ENCODE measurements at places on chromosomes 12 and 14. TPM values are rescaled to one million over a fixed set of nuclear protein-coding genes. Genes with fewer than 3 reads are reported as not detected.

Gene KIF5A
- total RNA-seq, result 5.2 TPM

Gene RHEBL1
- total RNA-seq, result 2.8 TPM

Gene PIWIL1
- not detected for total RNA-seq

GRCh38 chr12:63897931-63898330 is 53.4 kb downstream of the SRGAP1 start:
- no peak overlapping the region for H3K4me3 ChIP-seq
- no peaks in the 10 kb centered on the region for H3K27me3 ChIP-seq
- H3K36me3 ChIP-seq, result 0 out of 2 replicates have a peak, but pooled peaks cover 2% of the 10 kb centered on the region
- no peak overlapping the region for H3K27ac ChIP-seq
- no peak for DNase-seq

DNA sequence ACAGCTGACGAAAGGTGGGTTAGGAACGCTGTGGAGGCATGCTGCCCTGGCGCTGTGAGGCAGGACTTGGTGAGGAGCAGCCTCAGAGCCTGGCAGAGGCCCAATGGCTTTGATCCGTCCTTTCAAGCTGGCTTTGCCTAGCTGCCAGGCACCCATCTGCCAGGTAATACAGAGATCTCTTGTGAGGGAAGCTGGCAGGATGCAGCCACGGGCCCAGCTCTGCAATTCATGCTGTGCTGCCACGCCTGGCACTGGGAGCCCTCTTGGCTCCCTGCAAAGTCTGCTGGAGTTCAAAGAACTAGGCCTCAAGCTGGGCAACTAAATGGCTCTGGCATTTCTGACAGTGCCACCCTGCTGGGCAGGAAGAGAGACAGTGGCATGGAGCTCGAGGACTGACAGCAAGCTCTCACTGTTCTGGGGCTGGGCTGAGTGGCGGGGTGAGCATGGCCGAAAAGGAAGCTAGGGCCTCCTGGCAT is 18.7 kb downstream of the IQSEC3 start:
- no peak overlapping the region for H3K4me3 ChIP-seq
- H3K27me3 ChIP-seq, result peaks cover 34% of the 10 kb centered on the region
- H3K27ac ChIP-seq, result no peak overlapping the region
- no peaks in the 10 kb centered on the region for H3K36me3 ChIP-seq
- no peaks in the 10 kb centered on the region for H3K4me1 ChIP-seq

GRCh38 chr12:115606040-115606439 is 671.5 kb downstream of the MED13L start:
- DNase-seq, result no peak
- H3K4me1 ChIP-seq, result no peaks in the 10 kb centered on the region
- H3K27ac ChIP-seq, result no peak overlapping the region
- H3K4me3 ChIP-seq, result no peak overlapping the region

GRCh38 chr12:51821440-51822260 is 26.9 kb downstream of the FIGNL2 start:
- peak overlapping the region; percentile 85 for H3K27ac ChIP-seq
- H3K27me3 ChIP-seq, result no peaks in the 10 kb centered on the region
- peaks cover 2% of the 10 kb centered on the region for H3K4me1 ChIP-seq
- H3K36me3 ChIP-seq, result no peaks in the 10 kb centered on the region

DNA sequence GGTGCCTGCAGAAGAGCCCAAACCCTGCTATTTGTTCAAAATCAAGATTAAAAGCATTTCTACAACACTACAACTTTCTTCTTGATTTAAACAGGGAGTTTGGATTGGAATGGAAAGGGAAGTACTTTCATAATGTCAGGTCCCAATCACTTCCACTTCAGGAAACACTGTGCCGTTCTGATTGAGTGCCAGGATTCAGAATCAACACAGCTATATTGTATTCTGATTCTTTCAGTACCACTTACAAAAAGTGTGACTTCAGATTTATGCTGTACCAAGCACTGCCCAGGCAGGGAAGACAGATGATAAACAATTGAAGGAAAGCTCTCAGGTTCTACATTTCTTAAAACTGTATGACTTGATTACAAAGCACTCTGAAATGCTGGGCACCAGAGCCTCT is 3.2 kb downstream of the TDP1 start:
- H3K4me3 ChIP-seq, result no peak overlapping the region
- H3K27ac ChIP-seq, result no peak overlapping the region
- no peak for DNase-seq
- peaks cover 13% of the 10 kb centered on the region for H3K4me1 ChIP-seq

GRCh38 chr14:88196925-88197324 is 126.1 kb downstream of the KCNK10 start:
- H3K27ac ChIP-seq, result no peak overlapping the region
- no peak overlapping the region for H3K4me3 ChIP-seq
- no peaks in the 10 kb centered on the region for H3K4me1 ChIP-seq
- H3K27me3 ChIP-seq, result 0 out of 2 replicates have a peak, but pooled peaks cover 11% of the 10 kb centered on the region

DNA sequence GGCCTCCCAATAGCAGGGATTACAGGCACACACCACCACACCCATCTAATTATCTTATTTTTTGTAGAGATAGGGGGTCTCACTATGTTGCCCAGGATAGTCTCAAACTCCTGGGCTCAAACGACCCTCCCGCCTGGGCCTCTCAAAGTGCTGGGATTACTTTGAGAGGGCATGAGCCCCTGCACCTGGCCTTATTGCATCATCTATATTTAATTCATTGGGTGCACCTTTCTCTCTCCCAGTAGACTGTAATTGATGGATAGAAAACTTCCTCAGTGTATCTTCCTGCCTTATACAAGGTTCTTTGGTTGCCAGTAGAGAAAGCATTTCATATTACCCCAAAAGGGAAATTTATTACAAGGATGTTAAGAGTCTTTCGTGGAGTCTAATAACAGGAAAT is 8.9 kb upstream of the MORN3 start:
- no peaks in the 10 kb centered on the region for H3K27me3 ChIP-seq
- DNase-seq, result no peak
- H3K4me1 ChIP-seq, result peaks cover under 1% of the 10 kb centered on the region

DNA sequence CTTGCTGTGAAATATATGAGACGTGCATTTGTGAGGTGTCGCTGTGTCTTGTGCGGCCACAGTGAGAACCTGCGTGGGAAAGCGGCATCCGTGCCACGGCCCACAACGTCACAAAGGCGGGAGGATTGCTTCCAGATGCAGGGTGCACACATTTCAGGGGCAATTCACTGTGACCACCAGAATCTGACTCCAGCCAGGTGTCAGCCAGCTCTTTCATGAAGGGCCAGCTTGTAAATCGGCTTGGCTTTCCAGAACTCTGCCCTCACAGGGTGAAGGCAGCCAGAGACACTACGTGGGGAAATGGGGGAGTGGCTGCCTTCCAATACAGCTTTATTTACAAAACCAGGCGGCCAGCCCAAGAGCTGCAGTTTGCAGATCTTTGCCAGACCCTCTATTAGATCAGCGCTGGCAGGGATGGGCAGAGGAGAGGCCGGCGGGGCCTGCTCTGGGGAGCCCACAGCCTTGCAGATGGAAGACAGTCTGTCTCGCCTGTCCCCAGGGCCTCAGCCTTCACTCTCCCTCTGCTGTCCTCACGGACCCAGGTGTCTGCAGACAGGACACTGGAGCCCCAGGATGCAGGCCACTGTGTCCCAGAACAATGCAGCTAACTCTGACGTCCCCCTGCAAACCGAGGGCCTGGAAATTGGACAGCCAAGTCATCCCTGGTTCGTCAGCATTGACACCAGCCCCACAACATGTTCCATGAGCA is 53.5 kb downstream of the ADGRD1 start:
- no peak overlapping the region for H3K27ac ChIP-seq
- no peaks in the 10 kb centered on the region for H3K4me1 ChIP-seq
- no peaks in the 10 kb centered on the region for H3K36me3 ChIP-seq
- DNase-seq, result no peak
- no peak overlapping the region for H3K4me3 ChIP-seq

GRCh38 chr12:81303935-81304334 is 226.1 kb downstream of the ACSS3 start:
- no peak for DNase-seq
- no peaks in the 10 kb centered on the region for H3K4me1 ChIP-seq
- H3K4me3 ChIP-seq, result no peak overlapping the region

All from HCT116 (cell line).